ENCODE measurements at places on chromosomes 5 and 9.

GRCh38 chr5:43244823-43245565, 53.0 kb downstream of the NIM1K start:
- DNase-seq: no peak

- peak; percentile 16 for DNase-seq
Observed at GRCh38 chr5:179608131-179608581, 15.3 kb downstream of the HNRNPH1 start.

DNA sequence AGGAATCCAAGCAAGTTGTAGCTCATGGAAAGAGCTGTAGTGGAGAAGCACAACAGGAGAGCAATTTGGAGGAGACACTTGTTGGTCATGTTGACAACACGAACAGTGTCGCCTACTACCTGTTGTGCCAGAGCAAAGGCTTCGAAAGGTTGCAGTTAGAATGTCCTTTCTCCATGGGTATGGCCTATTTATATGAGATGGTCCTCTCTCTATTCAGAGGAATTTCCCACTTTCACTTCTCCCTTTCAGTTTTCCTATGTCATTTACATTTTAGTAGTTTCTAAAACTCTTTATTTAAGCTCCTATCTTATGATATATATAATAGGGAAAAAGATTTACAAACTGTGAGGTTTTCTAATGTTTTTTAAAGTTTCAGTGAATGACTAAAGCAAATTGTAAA, at the start of gene IFNB1:
Gene IFNB1, minus strand, starts transcription at position 162 of the 400 bp plus-strand sequence. Its CDS starts 73 bp downstream, at position 89.
- no peak for DNase-seq

- DNase-seq: no peak
Observed at GRCh38 chr9:20508242-20508641, 114.1 kb downstream of the MLLT3 start.
